ENCODE measurements at places on chromosomes 7 and 10.
A peak's percentile ranks its signal among the peaks of the same experiment; 100 is the strongest.

- DNase-seq = no peak
Measured at GRCh38 chr7:137606061-137606674, 240.6 kb downstream of the DGKI start.

- no peak for DNase-seq
Measured at GRCh38 chr10:123145542-123146012, 2.4 kb upstream of the HMX2 start.

DNA sequence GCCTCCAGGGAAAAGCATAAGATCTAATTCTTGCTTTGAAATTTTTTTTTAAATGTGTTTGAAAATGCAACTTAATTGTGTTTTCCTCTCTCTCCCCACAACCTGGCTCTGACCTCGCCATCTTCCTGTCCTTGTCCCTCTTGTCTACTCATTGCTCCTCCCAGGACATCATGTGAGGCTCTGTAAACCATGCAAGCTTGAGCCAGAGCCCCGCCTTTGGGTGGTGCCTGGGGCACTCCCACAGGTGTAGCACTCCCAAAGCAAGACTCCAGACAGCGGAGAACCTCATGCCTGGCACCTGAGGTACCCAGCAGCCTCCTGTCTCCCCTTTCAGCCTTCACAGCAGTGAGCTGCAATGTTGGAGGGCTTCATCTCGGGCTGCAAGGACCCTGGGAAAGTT lies 9.8 kb upstream of the CDHR1 start:
- DNase-seq = no peak

DNA sequence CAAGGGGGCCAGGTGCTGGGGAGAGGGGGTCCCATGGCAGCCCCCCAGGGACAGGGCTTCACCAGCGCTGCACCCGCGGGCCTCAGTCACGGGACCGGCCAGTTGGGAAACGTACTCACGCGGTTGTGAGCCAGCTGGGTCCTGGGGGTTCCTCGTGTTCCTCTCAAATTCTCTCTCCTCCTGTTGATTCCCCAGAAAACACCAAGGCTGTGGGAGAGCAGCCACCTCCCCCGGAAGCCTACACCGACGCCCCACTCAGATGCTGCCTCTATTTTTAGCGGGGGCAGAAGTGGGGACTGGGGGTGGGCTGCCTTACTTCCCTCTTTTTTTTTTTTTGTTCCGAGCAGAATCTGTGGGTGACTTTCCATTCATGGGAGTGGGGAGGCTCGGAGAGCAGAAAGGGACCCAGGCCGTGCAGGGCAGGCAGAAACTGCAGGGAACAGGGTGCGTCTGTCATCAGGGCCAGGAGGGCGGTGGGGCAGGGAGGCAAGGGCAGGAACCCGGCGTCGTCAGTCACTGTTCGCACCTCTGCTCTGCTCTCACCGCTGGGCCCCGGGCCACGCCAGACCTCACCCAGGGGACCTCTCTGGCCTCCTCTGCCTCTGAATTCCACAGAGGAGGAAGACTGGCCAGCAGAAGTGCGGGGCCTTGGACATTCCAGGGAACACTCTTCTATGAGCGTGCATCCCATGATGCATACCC lies 63.1 kb downstream of the CARD11 start:
- DNase-seq = peak; percentile 28

DNA sequence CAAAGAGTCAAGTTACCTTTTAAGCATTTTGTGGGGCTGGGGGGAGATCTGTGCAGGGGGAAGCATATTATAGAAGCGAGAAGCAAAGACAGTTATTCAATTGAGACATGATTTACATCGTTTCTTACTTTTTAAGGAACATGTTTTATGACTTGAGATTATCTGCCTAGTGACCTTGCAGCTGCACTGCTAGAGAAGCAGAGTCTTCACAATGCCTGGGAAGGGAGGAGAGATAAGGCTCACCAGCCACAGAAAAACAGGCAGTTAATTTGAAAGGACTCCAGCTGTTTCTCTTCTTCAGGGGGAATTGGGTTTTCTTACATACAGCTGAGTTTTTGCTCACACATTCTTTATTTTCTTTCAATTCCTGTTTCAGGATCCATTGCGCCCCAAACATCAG lies 31.0 kb downstream of the PHYH start:
- no peak for DNase-seq

GRCh38 chr7:1318051-1318450 lies 85.4 kb downstream of the UNCX start:
- DNase-seq = no peak

GRCh38 chr7:28960071-28960840 lies 2.1 kb upstream of the TRIL start:
- DNase-seq = no peak

GRCh38 chr10:103592186-103593021 lies 98.9 kb downstream of the NEURL1 start:
- DNase-seq = peak; percentile 37

- DNase-seq = no peak
Measured at GRCh38 chr7:147509541-147510200, 1080.9 kb upstream of the C7orf33 start.

GRCh38 chr7:111098926-111099250 lies 8.0 kb downstream of the LRRN3 start:
- DNase-seq = no peak

DNA sequence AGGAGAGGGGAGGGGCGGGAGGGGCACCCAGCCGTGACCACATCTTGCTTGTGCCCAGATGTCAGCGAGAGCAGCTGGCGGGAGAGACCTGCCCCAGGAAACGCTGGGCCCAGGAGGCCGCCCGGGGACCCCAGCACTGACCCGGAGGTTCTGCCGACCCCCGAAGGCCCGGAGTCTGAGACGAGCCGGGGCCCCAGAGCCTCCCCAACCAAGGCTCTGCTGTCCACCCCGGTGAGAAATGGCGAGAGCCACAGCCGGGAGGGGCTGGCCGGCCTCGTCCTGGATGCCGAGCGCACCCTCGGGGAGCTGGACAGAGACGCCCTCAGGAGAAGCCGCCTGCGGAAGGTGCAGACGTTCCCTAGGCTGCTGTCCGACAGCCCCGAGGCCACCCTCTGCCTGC lies 25.9 kb downstream of the KNDC1 start:
- DNase-seq = no peak

GRCh38 chr10:98664329-98665042 lies 217.8 kb upstream of the HPS1 start:
- DNase-seq = no peak
